ELR (cell line): ENCODE measurements at places on chromosomes 16 and 17.

DNA sequence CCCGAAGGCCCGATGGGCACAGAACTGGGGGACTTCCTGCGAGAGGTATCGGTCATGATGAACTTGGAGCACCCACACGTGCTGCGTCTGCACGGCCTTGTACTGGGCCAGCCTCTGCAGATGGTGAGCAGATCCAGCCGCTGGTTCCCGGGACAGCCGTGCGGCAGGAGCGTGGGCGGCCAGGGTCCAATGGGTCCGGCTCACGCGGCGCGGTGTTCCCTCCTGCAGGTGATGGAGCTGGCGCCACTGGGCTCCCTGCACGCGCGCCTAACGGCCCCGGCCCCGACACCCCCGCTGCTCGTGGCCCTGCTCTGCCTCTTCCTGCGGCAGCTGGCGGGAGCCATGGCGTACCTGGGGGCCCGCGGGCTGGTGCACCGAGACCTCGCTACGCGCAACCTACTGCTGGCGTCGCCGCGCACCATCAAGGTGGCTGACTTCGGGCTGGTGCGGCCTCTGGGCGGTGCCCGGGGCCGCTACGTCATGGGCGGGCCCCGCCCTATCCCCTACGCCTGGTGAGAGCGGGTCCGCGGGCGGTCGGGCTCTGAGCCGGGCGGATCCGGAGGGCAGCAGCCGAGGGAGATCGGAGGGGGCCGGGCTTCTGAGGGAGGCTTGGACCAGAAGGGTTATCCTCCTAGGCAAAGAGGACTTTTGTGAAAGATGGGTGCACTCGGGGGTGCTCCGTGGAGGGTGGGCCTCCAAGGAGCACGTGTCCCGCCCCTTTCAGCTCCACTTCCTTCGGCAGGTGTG lies 3.0 kb downstream of the TNK1 start:
- DNase-seq = peak; percentile 24

GRCh38 chr17:32136856-32137255 lies 5.4 kb upstream of the RHOT1 start:
- no peak for DNase-seq

DNA sequence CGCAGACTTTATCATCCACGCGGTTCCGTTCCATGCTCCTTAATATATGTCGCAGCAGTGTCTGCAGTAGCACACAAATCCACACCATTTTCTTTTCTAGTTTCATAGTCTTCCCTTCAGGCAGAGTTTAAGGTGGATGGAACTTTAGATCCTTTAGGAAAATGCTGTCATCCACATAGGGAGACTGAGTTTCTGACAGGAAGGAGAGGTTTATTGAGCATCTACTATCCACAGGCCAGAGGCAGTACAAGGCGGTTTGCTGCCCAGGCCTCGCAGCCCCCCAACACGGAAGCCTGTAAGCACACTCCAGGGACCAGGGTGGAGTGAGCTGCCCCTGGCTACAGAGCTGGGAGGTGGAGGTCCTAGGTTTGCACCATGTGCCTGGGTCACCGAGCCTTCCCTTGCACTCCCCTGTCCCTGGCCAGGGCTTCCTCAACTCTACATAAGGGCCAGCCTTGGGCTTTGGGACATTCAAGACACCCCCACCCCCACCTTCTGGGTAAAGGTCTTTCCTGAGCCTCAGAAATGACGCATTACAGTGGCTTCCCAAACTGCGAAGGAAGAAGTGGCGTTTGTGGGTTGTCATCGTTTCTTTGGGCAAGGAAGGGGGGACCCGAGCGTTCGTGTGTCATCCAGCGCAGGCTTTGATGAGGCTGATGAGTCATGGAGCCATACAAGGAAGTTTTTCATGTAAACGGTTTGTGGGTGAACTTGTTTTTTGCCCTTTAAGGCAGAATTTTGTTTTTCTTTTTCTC lies 146.5 kb upstream of the PLCG2 start:
- peak; percentile 97 for DNase-seq

DNA sequence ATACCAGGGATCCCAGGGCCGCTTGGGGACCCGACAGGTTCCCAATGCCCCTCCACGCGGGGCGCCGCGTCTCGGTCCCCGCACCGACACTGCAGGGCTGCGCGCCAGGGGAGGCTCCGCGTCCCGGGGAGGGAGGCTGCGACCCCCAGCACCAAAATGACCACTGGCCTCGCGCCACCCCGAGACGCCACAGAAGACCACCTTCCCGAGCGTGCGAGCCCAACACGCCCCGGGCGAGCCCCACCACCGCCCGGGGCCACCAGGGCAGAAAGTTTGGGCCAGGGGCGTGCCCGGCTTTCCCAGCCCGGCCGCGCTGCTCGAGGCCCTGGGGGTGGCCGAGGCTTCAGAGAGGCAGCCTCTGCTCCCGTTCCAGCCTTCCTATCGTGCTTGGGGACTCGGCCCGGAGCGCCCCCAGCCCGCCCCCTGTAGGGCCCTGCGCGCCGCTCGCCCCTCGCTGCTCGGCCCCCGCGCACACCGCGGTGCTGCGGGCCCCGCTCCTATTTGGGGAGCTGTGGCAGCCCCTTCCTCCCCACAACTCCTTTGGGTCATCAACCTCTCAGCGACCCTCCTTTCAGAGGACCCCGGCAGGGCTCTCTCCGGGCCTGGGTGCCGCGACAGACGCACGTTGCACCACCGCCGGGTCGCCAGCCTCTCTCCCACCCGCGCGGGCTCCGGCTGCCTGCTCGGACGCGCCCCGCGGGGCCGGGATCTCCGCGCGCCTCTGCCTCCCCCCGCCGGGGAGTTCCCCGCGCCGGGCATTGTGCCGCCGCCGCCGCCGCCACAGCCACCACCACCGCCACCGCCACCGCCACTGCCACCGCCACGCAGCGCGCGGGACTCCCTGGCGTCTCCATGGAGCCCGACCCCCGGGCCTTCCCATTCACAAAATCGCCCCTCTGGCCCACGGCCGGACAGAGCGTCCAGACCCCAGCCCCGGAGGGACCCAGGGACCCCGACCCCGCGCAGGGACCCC lies 892 bp downstream of the RBFOX3 start:
- DNase-seq = no peak
